Lower lobe of right lung (tissue), 2 donors: ENCODE measurements at places on chromosomes 3 and 15. TPM values are rescaled to one million over a fixed set of nuclear protein-coding genes. Genes with fewer than 3 reads are reported as not detected.

- H3K4me3 ChIP-seq: no peak overlapping the region
- peaks cover 22% of the 10 kb centered on the region for H3K4me1 ChIP-seq
- peak overlapping the region; percentile 1 for H3K27ac ChIP-seq
- H3K27me3 ChIP-seq: no peaks in the 10 kb centered on the region
- no peaks in the 10 kb centered on the region for H3K36me3 ChIP-seq
- no peak for DNase-seq
These were observed 414.6 kb downstream of the FOXP1 start for GRCh38 chr3:71168880-71169411.

GRCh38 chr15:85048430-85048829, 66.8 kb downstream of the PDE8A start:
- H3K4me3 ChIP-seq: no peak overlapping the region
- H3K27ac ChIP-seq: no peak overlapping the region
- no peaks in the 10 kb centered on the region for H3K27me3 ChIP-seq
- DNase-seq: no peak

DNA sequence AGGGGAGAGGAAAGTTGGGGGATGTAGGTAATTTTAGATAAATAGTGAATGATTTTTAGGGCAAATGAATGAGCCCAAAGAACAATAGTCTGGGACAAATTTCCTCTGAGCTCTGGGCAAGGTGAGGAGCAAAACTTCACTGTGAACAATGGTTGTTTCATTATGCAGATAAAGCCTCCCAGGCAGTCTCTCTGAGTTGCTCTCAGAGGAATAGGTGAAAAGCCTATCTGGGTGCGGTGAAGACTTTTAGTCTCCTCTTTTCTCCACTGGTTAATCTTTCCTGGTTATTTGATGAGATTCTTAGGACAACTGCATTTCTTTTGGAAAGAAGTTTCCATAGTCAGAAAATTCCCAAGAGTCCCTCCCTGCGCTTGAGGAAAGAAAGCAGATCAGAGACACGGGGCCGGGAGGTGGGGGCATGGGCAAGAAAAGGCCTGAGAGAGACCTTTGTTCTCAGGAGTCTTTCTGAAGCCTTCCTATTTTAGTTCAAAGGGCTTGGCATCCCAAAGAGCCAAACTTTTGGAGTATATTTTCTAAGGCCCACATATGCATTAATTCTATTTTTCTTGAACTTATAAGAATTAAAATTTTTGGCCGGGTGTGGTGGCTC, 353.6 kb upstream of the SLCO3A1 start:
- H3K27me3 ChIP-seq: no peaks in the 10 kb centered on the region
- no peak overlapping the region for H3K4me3 ChIP-seq
- no peaks in the 10 kb centered on the region for H3K4me1 ChIP-seq
- H3K36me3 ChIP-seq: no peaks in the 10 kb centered on the region

GRCh38 chr3:22101811-22102210, 350.8 kb upstream of the ZNF385D start:
- no peaks in the 10 kb centered on the region for H3K36me3 ChIP-seq
- no peak overlapping the region for H3K4me3 ChIP-seq
- H3K4me1 ChIP-seq: no peaks in the 10 kb centered on the region
- no peak overlapping the region for H3K27ac ChIP-seq
- H3K27me3 ChIP-seq: no peaks in the 10 kb centered on the region

DNA sequence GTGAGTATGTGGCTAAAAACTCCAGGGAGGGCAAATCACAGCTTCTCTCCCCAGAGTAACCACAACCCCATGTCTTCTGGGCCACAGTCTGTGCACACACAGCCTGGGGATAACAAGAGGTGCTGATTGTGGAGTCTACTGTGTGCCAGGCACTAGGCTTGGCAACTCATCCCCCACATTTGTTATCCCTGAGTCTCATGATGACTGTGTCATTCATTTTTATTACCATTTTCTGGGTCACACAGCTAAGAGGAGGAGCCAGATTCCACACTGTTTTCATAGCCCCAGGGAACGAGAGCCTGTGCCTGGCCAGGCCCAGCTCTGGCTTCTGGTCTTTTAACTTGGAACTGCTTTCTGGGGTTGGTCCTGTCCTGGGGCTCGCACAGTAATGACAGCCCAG, 34.5 kb downstream of the ESYT3 start:
- H3K4me1 ChIP-seq: peaks cover 12% of the 10 kb centered on the region
- H3K27ac ChIP-seq: peak overlapping the region; percentile 65

DNA sequence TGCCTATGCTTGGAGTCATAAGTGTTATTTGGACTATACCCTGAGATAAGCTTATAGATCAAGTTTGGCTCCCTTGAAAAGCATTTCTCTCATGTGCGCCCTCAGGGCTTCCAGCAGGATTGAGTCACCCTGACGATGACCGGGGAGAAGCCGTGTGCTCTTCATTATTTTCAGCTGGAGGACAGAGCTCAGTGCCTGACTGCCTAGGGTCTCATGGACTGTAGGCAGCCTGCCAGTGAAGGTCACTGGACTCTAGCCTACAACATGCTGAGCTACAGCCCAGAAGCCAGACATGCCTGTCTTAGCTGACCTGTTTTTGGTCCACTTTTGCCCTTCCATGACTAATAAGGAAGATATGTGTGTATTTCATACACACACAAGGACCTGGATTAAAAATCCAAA, 31.6 kb upstream of the NUDT16 start:
- H3K27ac ChIP-seq: no peak overlapping the region
- no peaks in the 10 kb centered on the region for H3K27me3 ChIP-seq
- H3K4me3 ChIP-seq: no peak overlapping the region
- no peak for DNase-seq
- H3K4me1 ChIP-seq: peaks cover 8% of the 10 kb centered on the region
- no peaks in the 10 kb centered on the region for H3K36me3 ChIP-seq

- H3K4me3 ChIP-seq: no peak overlapping the region
- H3K27ac ChIP-seq: no peak overlapping the region
- H3K4me1 ChIP-seq: no peaks in the 10 kb centered on the region
- DNase-seq: no peak
- no peaks in the 10 kb centered on the region for H3K36me3 ChIP-seq
These were observed 227.5 kb downstream of the MAGI1 start for GRCh38 chr3:65811086-65811761.

DNA sequence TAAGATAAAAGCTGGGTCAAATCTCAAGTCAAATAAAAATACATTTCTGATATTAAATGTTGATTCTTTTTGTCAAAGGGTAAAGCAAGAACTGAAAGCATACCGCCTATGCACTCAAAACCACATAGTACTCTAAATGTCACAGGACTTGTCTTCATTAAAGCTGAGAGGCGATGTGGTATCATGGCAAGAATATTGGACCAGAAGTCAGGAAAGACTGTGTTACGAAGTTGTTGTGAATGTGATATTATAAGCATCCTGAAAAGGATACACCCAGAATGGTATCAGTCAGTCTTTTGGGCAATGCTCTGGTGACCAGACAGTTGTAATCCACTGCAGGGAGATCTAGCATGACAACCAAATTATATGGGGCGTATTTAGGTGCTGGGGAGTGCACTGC, 33.8 kb downstream of the TIGIT start:
- no peak for DNase-seq
- no peak overlapping the region for H3K4me3 ChIP-seq

DNA sequence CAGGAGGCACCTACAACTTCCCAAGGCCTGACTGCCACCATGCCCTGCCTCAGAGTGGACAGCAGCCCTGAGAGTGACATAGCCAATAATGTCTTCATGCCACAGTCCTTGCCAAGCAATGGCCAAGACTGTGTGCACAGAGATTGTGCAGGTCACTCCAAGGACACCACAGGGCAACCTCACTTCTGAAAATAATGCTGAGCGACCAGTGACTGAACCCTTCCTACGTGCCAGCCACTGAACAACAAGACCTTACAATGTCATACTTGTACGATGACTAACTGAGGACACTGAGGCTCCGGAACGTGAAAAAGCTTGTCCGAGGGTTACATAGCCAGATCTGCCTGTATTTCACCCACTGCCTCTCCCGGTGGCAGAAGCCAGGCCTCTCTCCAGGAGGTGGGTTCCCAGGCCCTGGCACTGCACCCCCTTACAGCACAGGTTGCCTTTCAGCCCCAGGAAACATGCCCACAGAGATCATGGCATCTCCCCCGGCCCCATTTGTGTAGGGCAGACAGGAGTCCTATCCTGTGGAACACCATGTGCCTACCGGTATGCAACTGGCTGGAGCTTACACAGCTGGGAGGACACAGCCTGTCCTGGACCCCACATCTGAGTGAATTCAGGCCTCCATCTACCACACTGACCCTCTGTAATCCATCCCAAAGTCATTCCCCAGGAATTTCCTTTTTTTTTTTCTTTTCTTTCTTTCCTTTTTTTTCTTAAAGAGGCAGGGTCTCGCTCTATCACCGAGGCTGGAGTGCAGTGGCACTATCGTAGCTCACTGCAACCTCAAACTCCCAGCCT, 72.3 kb downstream of the SLC12A8 start:
- DNase-seq: no peak
- H3K27ac ChIP-seq: peak overlapping the region; percentile 80
- H3K27me3 ChIP-seq: no peaks in the 10 kb centered on the region
- H3K4me3 ChIP-seq: no peak overlapping the region

DNA sequence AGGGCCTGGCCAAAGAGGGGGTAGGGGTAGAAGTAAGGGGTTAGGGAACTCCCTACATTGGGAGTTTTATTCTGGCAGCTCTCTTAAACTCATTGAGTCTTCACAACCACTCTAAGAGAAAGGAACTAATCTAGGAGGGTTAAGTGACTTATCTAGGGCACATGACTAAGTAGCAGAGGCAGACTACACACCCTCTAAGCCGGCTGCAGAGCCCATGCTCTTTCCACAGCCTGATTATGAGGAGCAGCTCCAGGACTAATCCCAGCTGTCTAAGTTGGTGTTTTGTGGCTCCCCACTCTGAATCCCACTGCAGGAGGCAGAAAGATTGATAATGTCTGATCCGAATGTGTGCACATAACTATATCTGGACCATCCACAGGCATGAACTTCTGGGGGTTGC, 374.6 kb downstream of the EPHB1 start:
- no peak for DNase-seq
- no peak overlapping the region for H3K4me3 ChIP-seq
- no peaks in the 10 kb centered on the region for H3K36me3 ChIP-seq
- H3K27ac ChIP-seq: no peak overlapping the region
- H3K27me3 ChIP-seq: no peaks in the 10 kb centered on the region
- no peaks in the 10 kb centered on the region for H3K4me1 ChIP-seq

Gene GOLGA6L7
- not detected for total RNA-seq

Gene MRPL46
- 15.3 TPM for total RNA-seq

Gene EFHB
- 5.6 TPM for total RNA-seq
